MCF 10A (cell line): ENCODE measurements at places on chromosomes 7 and 10. TPM values are rescaled to one million over a fixed set of nuclear protein-coding genes. Genes with fewer than 3 reads are reported as not detected.
A peak's percentile ranks its signal among the peaks of the same experiment; 100 is the strongest.

Gene SHH
- total RNA-seq, result not detected in 2 replicates

- no peak overlapping the region for H3K27ac ChIP-seq
- H3K27me3 ChIP-seq, result peaks cover 20% of the 10 kb centered on the region
- no peaks in the 10 kb centered on the region for H3K36me3 ChIP-seq
- DNase-seq, result no peak
Measured at GRCh38 chr7:118264836-118265235, 40.3 kb downstream of the ANKRD7 start.

- H3K4me1 ChIP-seq, result peaks cover 31% of the 10 kb centered on the region
- H3K27me3 ChIP-seq, result no peaks in the 10 kb centered on the region
- no peak for DNase-seq
- peaks cover 13% of the 10 kb centered on the region for H3K36me3 ChIP-seq
Measured at GRCh38 chr10:124651402-124651891, 92.7 kb downstream of the FAM53B start.

DNA sequence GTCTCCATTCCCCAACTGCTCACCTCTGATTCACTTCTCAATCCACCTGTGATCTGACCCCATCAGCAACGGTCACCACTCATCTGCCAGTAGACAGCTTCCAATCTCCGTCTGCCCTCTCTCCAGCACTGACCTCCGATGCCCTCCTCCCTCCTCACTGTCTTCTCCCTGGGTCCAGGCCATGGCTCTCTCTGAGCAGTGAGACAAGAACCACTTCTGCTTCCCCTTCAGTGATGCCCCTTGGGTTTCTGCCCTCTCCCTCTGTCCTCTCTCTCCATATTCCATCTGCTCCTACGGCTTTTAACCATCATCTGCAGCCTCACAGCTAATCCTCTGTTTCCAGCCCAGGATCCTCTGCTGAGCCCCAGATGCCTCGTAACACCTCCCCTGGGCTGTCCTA, 55.5 kb upstream of the OPALIN start:
- DNase-seq, result no peak
- no peak overlapping the region for H3K4me3 ChIP-seq
- no peaks in the 10 kb centered on the region for H3K4me1 ChIP-seq
- no peaks in the 10 kb centered on the region for H3K27me3 ChIP-seq

DNA sequence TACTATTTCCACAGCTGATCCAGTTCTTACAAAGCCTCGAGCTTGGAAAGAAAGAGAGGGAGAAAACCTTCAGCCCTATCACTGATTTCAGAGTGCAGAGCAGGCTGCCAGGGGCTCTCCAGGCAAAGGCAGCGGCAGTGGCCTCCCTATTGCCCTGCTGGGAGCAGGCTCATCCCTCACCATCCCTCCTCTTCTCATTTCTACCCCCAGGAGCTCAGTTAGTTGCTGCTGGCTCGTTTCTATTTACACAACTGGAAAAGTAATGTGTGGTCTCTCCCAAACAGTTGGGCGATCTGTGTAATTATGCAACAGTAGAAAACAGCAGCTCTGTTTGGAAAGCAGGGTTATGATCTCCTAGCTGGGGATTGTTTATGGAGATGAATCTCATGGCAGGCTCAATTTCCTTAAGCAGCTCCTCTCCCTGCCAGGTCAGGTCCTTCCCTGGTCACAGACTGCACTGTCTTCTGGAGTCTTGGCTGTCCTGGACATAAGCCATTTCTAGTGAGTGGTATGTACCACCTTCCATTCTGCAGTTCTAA, 28.7 kb upstream of the TNS3 start:
- H3K27ac ChIP-seq, result no peak overlapping the region
- H3K36me3 ChIP-seq, result no peaks in the 10 kb centered on the region
- peak; percentile 59 for DNase-seq
- H3K4me1 ChIP-seq, result peaks cover 6% of the 10 kb centered on the region
- no peak overlapping the region for H3K4me3 ChIP-seq

GRCh38 chr10:76357726-76358415, 926.4 kb downstream of the LRMDA start:
- H3K4me3 ChIP-seq, result no peak overlapping the region
- no peak overlapping the region for H3K27ac ChIP-seq
- no peaks in the 10 kb centered on the region for H3K36me3 ChIP-seq
- H3K27me3 ChIP-seq, result no peaks in the 10 kb centered on the region
- DNase-seq, result no peak
